T-helper 9 cell (primary cell): ENCODE measurements at places on chromosomes 12 and 14.

GRCh38 chr12:13258717-13259119 is 62.2 kb downstream of the EMP1 start:
- no peak for DNase-seq

DNA sequence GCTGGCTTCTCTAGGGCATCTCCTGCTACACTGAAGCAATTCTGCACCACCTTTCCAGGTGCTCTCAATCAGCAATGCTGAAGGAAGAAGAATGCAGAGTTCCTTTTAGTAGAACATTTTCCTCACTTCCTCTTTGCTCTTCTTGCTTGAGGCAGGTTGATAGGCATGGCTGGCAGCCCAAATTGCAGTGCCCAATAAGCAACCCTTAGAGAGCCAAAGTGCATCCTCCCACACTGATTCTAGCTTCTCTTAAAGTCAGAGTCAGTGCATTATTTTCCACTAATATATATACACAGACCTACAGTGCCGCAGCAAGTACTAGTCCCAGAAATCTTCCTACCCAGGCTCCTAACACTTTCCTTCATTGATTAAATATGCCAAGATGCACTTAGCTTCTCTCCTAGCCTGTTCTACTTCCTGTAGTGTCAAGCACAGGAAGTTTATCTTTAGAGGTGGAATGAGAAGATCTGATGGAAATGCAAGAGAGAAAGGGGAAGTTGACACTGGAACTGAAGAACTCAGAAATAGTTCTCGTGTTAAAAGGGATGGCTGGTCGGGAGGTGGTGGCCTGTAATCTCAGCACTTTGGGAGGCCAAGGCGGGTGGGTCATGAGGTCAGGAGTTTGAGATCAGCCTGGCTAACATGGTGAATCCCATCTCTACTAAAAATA is 132.7 kb downstream of the SSPN start:
- DNase-seq: no peak

GRCh38 chr12:74490390-74491064 is 47.1 kb upstream of the ATXN7L3B start:
- no peak for DNase-seq

- DNase-seq: no peak
Measured at GRCh38 chr14:85934886-85935254, 404.9 kb downstream of the FLRT2 start.

GRCh38 chr12:4734625-4735340 is 14.6 kb downstream of the GALNT8 start:
- DNase-seq: no peak

DNA sequence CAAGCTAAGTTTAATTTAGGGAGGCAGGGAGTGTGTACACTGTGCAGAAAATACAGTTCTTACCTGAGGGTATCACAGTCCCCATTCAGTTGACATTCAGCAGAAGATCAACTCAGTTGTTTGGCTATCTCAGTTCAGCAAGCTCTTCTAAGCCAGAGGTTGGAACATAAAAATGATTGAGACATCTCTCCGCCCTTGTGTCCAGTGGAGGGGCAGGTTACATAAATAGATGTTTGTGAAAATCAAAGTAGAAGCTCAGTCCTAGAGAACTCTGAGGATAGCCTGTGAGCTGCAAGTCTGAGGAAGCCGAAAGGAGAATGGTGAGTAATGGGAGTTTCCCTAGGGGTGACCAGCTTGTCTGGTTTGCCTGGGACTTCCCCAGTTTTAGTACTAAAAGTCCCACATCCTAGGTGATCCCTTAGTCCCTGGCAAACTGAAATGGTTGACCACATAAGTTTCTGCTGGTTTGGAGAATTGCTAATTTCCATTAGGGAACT is 251.4 kb upstream of the ATP2B1 start:
- no peak for DNase-seq

- DNase-seq: no peak
Measured at GRCh38 chr14:50953502-50953901, 9.2 kb upstream of the PYGL start.
